ENCODE measurements at places on chromosomes 7 and 10. TPM values are rescaled to one million over a fixed set of nuclear protein-coding genes. Genes with fewer than 3 reads are reported as not detected.

DNA sequence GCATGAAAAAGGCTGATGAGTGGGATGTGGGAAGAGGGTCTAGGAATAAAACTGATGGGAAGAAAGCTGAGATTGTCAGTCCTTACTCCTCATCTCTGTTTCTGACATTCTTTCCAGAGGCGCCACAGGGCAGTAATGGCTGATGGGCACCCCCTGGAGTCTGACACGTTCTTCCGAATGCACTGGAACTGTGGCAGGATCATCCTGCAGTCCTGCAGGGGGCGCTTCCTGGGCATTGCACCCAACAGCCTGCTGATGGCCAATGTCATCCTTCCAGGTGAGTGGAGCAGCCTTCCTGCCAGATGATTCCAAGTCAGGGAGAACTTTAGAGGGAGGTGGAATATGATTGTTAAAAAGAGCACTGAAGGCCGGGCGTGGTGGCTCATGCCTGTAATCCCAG, 4.8 kb downstream of the FSCN3 start:
- peak; percentile 35 for DNase-seq

GRCh38 chr10:13234172-13234571, at the start of gene UCMA:
Gene UCMA, minus strand, starts transcription at chr10:13234374. Its CDS starts 116 bp downstream, at chr10:13234258.
- no peak for DNase-seq

The SVOPL gene
- not detected for polyA plus RNA-seq

GRCh38 chr7:75038508-75038907, 35.1 kb downstream of the RCC1L start:
- DNase-seq: no peak

The STMP1 gene
- polyA plus RNA-seq: 25.2 TPM

DNA sequence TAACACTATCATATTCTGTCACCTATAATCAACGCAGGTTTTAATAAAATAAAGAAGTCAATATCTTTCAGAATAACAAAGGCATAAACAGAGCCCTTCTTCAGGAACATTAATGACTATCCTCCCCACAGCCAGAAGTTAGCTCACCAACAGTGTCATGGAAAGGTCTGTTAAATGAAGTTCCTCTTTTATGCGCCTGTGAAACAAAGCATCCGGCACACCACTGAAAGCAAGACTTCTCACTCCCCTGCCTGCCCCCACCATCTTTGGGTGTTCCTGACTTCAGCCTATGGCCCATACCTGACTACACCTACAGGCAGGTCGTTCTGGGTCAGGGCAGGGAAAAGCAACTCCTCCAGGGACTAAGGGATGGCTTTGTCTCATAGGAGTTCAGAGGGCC, 205.4 kb downstream of the FANK1 start:
- no peak for DNase-seq

GRCh38 chr10:132245056-132245455, 58.3 kb downstream of the DPYSL4 start:
- DNase-seq: no peak
